ENCODE measurements at places on chromosomes 11 and 22.

DNA sequence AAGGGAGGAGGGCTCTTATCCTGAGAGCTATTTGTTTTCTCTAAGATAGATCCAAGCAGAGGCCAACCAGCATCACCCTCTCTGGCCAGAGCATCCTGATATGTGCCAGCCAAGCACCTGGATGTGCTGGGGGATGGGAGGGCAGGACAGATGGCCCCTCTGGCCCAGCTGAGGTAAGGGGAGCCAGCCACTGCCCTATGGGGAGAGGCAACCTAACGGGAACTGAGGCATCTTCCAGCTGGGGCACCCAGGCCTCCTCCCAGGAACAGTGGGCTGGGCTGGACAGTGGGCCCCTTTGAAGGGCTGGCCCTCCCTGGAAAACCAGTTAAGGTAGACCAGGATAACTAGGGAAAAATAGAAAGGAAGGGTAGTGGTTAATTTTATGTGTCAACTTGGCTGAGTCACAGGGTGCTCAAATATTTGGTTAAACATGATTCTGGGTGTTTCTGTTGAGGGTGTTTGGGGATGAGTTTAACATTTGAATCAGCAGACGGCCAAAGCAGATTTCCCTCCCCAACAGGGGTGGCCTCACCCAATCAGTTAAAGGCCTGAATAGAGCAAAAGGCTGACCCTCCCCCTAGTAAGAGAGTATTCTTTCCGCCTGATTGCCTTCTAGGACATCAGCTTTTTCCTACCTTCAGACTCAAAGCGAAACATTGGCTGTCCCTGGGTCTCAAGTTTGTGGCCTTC is 595.1 kb downstream of the BUD13 start:
- DNase-seq: no peak

GRCh38 chr11:110409174-110409573 is 20.6 kb upstream of the FDX1 start:
- DNase-seq: no peak

- DNase-seq: no peak
Observed at GRCh38 chr22:37171662-37172061, 16.4 kb downstream of the C1QTNF6 start.

- DNase-seq: peak; percentile 57
Observed at GRCh38 chr11:34585735-34586487, 35.0 kb upstream of the EHF start.

All from epithelial cell of proximal tubule (primary cell).